Activated T-cell treated with anti-CD3 and anti-CD28 coated beads, Interleukin-2, amount 50 U/mL, for 4 hours (primary cell): ENCODE measurements at places on chromosomes 2 and 18. TPM values are rescaled to one million over a fixed set of nuclear protein-coding genes. Genes with fewer than 3 reads are reported as not detected.

Gene IL36G
- total RNA-seq = not detected

GRCh38 chr18:70058916-70059315 lies 111.2 kb upstream of the CD226 start:
- DNase-seq = no peak

DNA sequence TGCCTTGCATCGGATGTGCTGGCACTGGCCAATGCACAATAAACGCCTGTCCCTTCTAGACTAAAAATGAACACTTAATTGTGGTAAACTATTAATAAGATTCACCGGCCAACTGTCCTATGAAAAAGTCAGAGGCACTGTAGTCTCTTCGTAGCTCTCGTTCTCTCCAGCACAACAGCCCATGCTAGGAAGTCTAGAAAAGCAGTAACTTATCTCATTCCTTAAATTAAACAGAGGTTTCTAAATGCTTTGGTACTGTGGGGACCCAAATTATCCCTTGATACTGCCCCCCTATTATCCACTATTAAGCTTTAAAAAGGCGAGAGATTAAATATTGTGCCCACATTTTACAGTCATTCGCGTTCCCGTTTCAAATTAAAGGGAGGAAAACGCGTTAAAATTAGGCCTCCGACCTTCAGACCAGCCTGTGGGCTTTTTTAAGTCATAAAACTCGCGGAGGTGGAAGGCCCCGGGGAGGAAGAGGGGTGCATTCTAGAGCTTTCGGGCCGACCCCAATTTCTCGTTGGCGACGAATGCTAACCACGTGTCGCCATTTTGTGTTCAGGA lies 1.5 kb upstream of the PCBP1 start:
- DNase-seq = no peak

DNA sequence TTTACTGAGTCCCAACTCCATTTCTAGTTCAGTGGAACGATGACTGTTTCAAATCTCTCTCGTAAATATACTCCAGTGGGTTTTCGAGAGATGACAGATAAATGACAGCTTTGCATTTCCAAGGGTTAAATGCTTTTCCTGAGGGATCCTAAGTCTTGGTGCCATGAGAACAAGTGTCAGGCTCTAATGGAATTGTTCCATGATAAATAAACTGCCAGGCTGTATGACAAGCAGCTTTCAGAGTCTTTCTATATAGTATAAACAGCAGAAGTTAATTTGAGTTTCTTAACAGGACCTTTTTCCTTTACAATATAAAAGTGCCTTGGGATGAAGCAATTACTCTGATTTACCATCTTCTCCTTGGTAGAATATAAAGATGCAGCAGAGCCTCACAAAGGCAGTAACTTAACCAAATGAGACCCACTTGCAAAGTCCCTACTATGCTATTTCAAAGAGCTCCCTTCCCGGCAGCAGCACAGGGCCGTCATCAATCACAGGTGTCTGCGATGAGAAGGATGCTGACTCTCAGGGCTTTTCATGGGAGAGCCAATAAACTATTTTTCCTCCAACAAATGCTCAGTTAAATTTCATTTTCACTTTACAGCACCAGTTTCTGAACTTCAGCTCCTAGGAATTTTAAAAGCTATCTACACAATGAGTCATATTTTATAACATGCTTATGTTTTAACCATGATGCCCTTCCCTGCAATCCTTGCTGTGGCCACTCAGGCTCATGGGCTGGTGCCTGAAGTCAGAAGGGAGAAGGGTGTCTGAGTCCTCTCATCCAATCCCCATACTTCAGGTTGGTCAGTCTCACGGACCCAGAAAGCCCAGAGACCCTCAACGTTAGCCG lies 123.8 kb downstream of the AFF3 start:
- no peak for DNase-seq

GRCh38 chr2:187338679-187339121 lies 109.4 kb downstream of the CALCRL start:
- DNase-seq = no peak

DNA sequence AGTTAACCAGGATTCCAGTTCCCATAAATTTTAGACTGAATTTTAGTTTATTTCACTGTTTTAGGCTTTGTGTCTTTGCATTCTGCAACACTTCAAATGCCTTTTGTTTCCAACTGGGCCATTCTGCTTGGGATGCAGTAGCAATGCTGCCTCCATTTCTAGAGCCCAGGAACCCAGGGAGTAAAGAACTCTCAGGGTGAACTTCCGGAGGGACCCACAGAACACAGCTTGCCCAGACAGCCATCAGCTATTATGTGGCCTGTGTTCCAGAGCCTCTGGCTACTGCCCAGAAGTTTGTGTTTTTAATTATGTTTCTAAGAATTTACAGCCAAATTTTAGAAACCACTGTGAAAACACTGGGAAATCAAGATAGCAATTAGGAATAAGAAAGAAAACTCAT lies 145.1 kb downstream of the TMEM163 start:
- no peak for DNase-seq

- DNase-seq = no peak
Measured at GRCh38 chr18:61198486-61198885, 134.7 kb upstream of the CDH20 start.

Gene OTX1
- total RNA-seq = not detected

DNA sequence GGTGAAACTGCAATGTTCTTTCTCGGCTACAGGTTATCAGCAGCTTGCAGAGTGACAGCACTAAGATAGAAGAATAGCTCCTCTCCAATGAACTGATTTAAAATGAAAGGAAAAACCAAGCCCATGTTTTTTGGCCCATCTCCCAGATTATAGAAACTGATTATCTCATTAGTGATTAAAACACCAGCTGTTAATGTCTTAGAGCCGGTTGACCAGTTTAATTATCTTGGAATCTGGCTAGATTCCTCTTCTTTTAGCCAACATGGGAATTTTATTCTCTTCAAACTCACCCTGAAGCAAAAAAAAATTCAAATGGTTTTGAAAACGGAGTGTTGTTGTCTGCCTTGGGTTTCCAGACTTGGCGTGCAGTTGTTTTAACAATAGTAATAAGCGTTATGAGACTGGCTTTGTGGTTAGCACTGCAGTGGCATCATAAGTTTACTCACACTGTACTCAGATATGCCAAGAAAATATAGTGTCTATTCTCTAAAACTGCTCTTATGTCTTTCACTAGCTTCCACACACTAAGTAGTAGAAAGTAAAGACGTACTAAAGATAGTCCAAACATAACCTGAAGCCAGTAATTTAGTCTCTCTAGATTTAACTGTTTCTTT lies 665.3 kb downstream of the STK39 start:
- no peak for DNase-seq

Gene DYSF
- total RNA-seq = 0.87 TPM

Gene PKDCC
- not detected for total RNA-seq

DNA sequence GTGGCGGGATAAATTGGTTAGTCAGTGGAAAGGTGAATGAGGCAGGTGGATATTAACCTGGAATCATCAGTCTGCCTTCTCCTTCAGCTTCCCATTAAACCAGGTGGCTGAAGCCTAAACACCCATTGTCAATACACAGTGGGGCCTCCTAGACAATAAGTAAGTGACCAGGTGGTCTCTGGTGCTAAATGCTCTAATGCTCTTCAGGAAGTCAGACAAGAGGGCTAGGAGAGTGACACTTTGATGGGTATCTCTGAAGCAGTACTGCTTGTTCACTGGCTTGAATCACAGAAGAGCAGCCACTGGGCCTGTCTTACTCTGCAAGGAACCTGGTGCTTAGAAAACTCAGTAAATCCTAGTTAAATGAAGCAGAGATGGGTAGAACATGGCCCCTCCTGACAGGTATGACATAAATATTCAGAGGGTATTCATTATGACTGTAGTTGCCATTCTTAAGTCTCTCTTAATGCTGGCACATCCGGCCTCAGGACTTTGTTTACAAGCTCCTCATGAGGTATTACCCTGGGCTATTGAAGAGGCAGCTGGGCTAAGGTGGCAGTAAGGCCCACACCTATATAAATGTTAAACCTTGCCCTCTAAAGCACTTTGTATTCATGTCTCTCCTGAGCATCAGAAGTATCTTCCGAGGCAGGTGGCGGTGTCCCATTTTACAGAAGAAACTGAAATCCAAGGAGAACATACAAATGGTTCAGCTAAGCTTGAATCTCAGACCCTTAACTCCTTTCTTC lies 104.9 kb downstream of the NCK2 start:
- no peak for DNase-seq

- no peak for DNase-seq
Measured at GRCh38 chr2:29663268-29663667, 258.1 kb downstream of the ALK start.

DNA sequence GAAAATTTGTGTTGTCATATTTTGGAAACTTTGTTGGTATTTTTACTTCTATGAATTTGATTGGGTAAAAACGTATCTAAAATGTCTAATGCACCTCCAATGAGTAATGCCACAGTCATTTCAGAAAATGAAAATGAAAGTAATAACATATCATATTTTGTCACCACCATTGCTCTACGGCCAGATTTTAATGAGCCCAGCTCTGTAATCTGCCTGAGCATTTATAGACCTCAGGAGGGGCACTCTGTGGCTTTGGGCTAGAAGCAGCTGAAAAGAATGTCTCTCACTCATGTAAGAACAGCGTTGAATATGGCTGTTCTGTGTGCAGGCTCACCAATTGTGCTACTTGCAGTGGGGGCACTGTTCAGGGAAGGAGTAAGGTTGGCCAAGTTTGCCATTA lies 32.7 kb upstream of the ABCA12 start:
- no peak for DNase-seq

DNA sequence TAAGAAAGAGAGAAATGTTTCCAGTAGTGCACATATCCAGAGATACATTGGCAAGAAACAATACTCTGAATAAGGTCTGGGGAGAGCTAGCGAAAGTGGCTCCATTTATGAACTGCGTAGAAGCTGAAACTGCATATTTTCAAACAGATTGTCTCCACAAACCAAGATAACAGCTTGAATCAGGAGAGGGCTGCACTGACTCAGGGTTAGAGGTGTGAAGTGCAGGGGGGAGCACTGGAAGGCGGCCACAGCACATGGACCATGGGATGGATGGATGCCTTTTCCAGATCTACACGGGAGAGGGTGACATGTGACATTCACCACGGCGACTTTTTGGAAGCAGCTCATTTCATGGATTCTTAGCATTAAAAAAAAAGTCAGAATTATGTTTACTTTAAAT lies 729.4 kb downstream of the RNF144A start:
- DNase-seq = no peak

DNA sequence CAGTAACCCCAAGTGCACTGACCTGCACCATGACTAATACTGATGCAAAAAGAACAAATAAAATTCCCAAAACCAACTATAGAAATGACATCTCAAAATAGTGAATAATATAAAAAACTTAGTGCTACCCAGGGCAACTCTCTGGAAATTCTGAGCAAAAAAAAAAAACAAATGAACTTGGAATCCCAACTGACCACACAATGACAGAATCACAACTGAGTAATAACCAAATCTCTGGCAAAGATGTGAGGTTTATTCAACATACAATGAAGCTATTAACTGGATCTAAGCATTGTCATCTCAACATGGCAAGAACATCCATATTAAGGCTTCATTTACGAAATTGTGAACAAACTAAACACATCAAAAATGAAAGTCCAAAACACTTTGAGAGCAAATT lies 22.7 kb downstream of the EXOC6B start:
- DNase-seq = no peak

Gene GREB1L
- total RNA-seq = not detected

DNA sequence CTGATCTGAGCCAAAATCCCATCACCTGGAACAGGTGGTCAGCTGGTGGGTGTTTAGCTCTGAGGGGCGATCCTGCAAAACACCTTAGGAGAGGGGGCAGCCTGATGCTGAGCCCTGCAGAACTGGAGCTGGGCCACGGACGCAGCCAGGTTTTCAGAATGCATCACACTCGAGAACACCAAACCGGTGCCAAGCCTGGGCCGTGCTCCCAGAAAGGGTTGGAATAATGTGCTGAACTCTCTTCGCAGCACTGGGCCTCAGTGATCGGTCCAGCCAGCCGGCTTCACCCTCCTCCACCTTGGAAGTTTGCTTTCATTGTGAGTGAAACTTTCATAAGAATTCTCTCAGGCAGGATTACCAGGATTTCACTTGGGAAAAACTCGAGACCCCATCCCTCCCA lies 56.5 kb upstream of the TTC39C start:
- DNase-seq = no peak

Gene CAPN14
- total RNA-seq = 0.14 TPM

Gene RAPGEF4
- 0.33 TPM for total RNA-seq

Gene GRB14
- total RNA-seq = not detected

Gene STK39
- total RNA-seq = 31.5 TPM

DNA sequence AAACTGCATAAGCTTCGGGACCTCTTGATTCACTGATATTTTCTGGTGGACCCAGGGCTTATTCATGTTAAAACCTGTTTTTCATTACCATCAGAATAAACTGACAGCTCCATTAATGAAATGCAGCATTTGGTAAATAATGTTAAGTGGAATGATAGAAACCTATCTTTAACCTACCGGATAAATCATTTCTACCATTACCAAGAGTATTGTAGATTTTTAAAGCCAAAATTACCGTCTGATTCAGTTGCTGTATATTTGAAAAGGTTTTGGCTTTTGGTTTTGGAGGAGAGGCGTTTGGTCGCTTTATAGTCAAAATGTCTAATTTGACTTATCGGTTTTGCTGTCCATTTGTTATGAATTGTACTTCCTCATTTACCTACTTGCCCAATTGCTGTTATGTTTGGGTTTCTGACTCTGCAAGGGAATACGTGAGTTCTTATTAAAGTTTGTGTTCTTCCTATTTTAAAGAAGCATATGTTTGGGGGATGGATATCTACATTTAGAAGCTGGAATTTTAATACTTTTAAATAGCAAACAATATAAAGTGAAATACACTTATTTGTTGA lies 1.0 kb upstream of the CUL3 start:
- DNase-seq = no peak

- DNase-seq = no peak
Measured at GRCh38 chr18:77173275-77174030, 40.9 kb upstream of the MBP start.
